ENCODE measurements at places on chromosomes 2 and 18. TPM values are rescaled to one million over a fixed set of nuclear protein-coding genes. Genes with fewer than 3 reads are reported as not detected.

The PIEZO2 gene
- not detected for polyA plus RNA-seq

GRCh38 chr2:20604401-20604911 lies 46.4 kb downstream of the HS1BP3 start:
- no peak for DNase-seq

- no peak for DNase-seq
Observed at GRCh38 chr2:28713577-28714298, 37.9 kb upstream of the PPP1CB start.

DNA sequence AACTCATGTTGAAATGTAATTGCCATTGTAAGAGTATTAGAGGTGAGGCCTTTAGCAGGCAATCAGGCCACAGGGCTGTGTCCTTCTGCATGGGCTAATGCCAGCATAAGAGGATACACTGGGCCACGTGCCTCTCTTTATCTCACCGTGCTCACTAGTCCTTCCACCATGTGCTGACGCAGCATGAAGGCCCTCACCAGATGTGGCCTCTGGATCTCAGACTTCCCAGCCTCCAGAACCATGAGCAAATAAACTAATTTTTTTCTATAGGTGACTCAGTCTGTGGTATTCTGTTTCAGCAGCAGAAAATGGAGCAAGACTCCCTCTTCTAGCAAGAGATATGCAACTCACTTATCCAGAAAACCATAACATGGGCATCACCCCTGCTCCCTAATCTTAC lies 149.7 kb upstream of the ZNF236 start:
- no peak for DNase-seq

Measured in B cell (primary cell).